Esophagus squamous epithelium (tissue), 5 donors: ENCODE measurements at places on chromosomes 2 and 18.

- DNase-seq, result no peak
Measured at GRCh38 chr18:32422201-32422600, 48.5 kb downstream of the GAREM1 start.

- no peak for DNase-seq
Measured at GRCh38 chr2:47697000-47697601, 85.8 kb upstream of the MSH6 start.

GRCh38 chr2:241849616-241850543, 8.8 kb downstream of the PDCD1 start:
- no peak for DNase-seq

DNA sequence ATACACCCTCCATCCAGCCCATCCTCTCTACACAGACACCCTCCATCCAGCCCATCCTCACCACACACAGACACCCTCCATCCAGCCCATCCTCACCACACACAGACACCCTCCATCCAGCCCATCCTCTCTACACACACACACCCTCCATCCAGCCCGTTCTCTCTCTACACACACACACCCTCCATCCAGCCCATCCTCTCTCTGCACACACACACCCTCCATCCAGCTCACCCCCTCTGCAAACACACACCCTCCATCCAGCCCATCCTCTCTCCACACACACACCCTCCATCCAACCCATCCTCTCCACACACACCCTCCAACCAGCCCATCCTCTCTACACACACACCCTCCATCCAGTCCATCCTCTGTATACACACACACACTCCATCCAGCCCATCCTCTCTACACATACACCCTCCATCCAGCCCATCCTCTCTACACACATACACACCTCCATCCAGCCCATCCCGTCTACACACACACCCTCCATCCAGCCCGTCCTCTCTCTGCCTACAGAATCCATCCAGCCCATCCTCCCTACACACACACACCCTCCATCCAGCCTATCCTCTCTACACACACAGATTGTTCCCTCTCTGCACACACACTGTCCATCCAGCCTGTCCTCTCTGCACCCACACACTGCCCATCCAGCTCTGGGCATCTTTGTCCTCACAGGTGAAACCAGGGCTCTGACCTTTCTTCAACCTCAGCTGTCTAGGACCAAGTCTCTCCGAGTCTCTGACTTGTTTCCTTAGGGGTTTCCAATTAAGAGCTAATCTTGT, 81.2 kb downstream of the EIPR1 start:
- DNase-seq, result no peak

- DNase-seq, result no peak
Measured at GRCh38 chr2:239991689-239992314, 33.3 kb downstream of the NDUFA10 start.

GRCh38 chr2:19073522-19073921, 284.9 kb downstream of the OSR1 start:
- no peak for DNase-seq

GRCh38 chr2:208548700-208549099, 142.1 kb downstream of the PTH2R start:
- no peak for DNase-seq

GRCh38 chr18:29104227-29104626, 927.3 kb upstream of the CDH2 start:
- no peak for DNase-seq

DNA sequence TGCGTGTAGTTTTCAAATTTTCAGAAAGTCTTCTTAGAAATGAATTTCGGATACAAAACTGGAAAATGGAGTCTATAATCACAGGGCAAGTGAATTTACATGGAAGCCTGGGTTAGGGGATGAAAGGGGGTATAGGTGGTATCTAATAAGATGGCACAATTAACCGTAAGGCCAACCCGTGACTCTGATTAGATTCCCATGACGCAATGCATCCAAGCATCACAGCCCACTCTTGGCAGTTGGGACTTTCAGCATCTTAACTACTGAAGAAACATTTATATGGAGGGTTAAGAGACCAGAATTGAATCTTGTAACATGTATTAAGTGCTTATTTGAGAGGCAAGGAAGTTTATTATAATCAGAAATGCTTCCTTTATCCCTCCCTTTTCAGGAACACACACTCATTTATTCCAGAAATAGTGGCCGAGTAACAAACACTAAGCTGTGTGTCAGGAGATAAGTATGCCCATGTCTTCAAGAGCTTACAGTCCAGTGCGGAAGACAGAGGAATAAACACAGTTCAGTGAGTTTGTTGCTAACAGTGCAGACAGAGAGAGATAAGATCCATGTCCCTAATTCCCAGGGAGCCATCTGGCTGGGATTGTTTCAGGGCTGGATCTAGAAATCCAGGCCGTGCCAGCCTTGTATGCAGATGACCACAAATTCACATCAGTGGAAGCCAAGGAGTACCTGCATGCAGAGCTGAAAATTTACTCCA, 151.2 kb downstream of the ANTXR1 start:
- no peak for DNase-seq

- DNase-seq, result no peak
Measured at GRCh38 chr2:228838819-228839218, 432.3 kb downstream of the PID1 start.
